Liver (tissue), 10 donors: ENCODE measurements at places on chromosomes 2 and 18.

DNA sequence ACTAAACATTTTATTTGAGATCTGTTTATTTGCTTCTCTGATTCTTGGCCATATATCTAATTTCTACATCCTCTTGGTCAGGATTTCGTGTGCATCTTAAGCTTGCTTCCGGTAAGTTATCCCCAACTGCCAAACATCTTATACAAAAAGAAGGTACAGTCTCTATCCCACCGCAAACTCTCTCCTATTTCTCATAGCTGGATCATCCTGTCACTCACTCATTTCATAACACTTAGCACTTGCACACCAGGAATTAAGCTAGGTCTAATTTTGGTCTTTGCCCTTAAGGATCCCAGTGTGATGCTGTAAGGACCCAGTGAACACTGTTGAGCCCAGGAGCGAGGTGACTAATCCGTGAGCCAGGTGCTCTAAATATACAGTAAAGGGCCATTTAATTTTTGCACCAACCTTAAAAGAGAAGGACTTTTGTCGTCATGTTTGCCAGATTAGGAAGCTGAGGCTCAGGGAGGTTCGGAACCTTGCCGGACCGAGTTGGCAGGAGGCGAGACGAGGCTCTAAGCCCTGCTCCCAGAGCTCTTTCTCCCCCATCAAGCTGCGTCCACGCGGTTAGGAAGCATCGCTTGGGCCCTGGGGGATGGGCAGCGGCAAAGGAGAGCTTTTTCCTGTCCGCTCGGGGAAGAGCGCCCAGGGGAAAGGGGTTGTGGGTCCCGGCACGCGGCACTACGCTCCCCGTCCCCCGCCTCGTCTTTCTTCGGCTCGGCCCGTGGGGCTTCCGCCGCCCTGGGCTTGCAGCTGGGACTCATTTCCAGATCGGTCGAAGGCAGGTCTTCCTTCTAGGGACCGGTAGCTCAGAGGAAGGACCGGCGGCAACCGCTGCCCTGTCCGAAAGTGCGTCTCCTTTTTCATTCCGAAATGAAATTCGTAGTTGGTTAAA, 4.1 kb upstream of the ITPRIPL1 start:
- no peaks in the 10 kb centered on the region for H3K36me3 ChIP-seq
- H3K27me3 ChIP-seq = no peaks in the 10 kb centered on the region
- DNase-seq = no peak
- peak overlapping the region; percentile 38 for H3K4me3 ChIP-seq
- no peak overlapping the region for H3K27ac ChIP-seq

DNA sequence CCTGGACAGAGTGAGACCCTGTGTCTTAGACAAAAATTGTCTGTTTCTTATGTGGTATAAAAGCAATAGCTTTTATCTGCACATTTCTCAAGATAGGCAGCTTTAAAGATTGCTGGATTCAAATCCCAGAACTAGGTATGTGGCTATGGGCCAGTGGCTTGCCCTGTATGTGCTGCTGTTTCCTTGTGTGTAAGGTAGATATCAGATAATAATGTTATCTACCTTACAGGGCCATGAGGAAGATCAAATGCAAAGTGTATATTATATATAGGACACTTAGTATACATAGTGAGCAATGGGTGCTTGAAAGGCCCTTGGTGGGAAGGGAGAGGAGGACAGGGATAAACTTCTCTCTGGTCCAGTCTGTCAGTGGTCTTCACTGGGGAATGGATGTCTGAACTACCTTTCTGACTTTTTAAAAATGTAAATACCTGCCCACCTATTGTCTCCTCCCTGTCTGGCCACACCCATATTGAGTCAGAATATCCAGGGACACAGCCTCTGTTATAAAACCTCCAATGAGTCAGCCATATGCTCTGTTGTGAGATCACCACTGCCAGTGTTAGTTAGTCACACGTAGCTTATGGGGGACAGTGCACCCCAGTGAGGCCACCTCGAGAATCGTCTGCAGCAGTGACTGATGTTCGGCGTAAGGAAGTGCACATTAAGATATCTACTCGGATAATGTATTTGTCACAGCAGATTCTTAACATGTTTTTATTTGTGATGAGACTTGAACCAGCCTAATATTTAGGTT, 383.4 kb downstream of the PTPRM start:
- H3K36me3 ChIP-seq = no peaks in the 10 kb centered on the region
- H3K27me3 ChIP-seq = no peaks in the 10 kb centered on the region
- DNase-seq = no peak
- H3K4me3 ChIP-seq = no peak overlapping the region

GRCh38 chr18:37544217-37544616, 21.4 kb downstream of the CELF4 start:
- no peaks in the 10 kb centered on the region for H3K4me1 ChIP-seq
- no peak for DNase-seq
- H3K36me3 ChIP-seq = no peaks in the 10 kb centered on the region
- no peaks in the 10 kb centered on the region for H3K27me3 ChIP-seq

DNA sequence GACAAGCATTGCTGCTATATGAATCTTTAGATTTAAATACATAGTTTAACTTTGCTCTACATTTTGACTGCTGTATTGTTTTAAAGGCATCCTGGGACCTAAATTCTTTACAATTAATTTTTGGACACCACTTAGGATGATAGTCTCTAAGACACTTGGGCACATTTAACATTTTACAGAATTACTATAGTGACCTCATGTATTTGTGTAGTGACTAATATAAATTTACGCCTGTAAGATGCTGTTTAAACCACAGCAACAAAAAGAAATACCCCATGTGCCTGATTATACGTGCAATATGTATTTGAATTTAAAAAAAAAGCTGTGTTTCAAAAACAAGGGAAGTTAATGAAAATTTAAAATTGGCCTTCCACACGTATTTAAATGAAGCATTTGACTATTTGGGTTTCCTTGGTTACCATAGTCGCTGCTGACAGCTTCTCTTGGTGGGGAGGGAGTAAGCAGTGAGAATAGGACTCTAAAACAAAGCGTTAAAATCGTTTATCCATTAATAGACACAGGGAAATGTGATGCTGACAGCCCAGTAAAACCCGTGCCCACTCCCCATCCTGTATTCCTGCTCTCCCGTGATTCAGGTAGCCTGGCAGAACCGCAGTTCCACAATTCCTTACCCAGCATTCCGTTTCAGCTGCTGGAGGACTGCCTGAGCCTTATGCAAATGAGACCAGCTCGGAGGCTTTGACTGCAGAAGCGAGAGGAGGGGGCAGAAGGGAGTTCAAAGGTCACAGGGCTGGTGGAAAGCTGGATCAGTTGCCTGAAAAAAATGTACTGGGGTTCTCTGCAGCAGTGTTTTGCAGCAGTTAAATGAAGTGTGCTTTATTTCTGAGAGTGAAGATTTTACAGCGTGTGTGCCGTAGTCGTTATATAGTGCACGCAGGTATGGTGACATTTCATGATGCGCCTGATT, 104.3 kb downstream of the CSRNP3 start:
- peak; percentile 49 for DNase-seq
- H3K4me1 ChIP-seq = peaks cover 15% of the 10 kb centered on the region
- no peaks in the 10 kb centered on the region for H3K27me3 ChIP-seq
- no peak overlapping the region for H3K27ac ChIP-seq
- H3K36me3 ChIP-seq = no peaks in the 10 kb centered on the region

DNA sequence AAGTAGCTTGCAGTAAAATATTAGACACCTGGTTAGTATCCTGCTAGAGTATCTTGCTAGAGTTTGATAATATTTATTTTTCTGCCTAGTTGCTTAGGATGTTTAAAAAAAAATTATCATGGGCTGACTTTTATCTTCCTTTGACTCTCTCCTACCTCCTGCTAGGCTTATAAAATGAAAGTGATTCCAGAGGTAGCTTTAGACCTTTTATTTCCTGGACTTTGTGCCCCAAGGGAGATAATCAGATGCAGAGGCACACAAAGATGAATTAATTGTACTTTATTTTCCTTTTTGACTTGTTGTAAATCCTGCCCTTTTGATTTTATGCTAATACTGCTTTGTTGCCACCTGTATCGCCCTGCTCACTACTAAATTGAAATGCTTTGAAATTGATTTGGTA, 130.7 kb downstream of the WDSUB1 start:
- no peak overlapping the region for H3K27ac ChIP-seq
- peaks cover 26% of the 10 kb centered on the region for H3K4me1 ChIP-seq
- DNase-seq = no peak
- H3K4me3 ChIP-seq = no peak overlapping the region

- H3K27ac ChIP-seq = no peak overlapping the region
- no peak for DNase-seq
- H3K4me1 ChIP-seq = peaks cover 8% of the 10 kb centered on the region
These were observed 10.7 kb upstream of the CASP10 start for GRCh38 chr2:201172279-201172678.

GRCh38 chr2:16513626-16514025, 152.0 kb downstream of the CYRIA start:
- no peak overlapping the region for H3K27ac ChIP-seq
- no peak for DNase-seq
- H3K4me1 ChIP-seq = no peaks in the 10 kb centered on the region
- peaks cover 3% of the 10 kb centered on the region for H3K27me3 ChIP-seq
- no peaks in the 10 kb centered on the region for H3K36me3 ChIP-seq
- H3K4me3 ChIP-seq = no peak overlapping the region

GRCh38 chr2:68800027-68800401, 65.4 kb downstream of the ARHGAP25 start:
- DNase-seq = no peak
- H3K4me3 ChIP-seq = no peak overlapping the region
- no peaks in the 10 kb centered on the region for H3K27me3 ChIP-seq
- no peak overlapping the region for H3K27ac ChIP-seq
- H3K4me1 ChIP-seq = no peaks in the 10 kb centered on the region

DNA sequence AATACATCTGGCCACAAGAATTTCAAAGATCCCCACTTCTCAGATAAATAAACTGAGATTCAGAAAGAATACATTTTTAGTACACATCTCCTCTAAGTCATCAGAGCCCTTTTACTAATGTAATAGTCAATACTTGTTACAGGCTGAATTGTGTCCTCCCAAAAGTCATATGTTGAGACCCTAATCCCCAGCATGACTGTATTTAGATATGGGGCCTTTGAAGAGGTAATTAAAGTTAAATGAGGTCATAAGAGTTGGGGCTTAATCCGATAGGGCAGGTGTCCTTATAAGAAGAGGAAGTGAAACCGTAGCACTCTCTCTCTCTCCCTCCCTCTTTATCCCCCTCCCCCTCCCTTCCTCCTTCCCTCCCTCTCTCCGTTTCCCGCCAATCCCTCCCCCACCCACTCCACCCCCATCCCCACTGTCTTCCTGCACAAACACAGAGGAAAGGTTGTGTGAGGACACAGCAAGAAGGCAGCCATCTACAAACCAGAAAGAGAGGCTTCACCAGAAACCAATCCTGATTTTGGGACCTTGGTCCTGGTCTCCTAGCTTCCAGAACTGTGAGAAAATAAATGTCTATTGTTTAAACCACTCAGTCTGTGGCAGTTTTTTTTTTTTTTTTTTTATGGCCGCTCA, 66.6 kb upstream of the ZNF397 start:
- no peak overlapping the region for H3K4me3 ChIP-seq
- no peaks in the 10 kb centered on the region for H3K36me3 ChIP-seq
- no peak overlapping the region for H3K27ac ChIP-seq
- peaks cover 21% of the 10 kb centered on the region for H3K4me1 ChIP-seq
- H3K27me3 ChIP-seq = no peaks in the 10 kb centered on the region

GRCh38 chr2:12083713-12084419, 337.4 kb downstream of the LPIN1 start:
- H3K27ac ChIP-seq = no peak overlapping the region
- no peak overlapping the region for H3K4me3 ChIP-seq
- H3K36me3 ChIP-seq = no peaks in the 10 kb centered on the region
- DNase-seq = no peak
- no peaks in the 10 kb centered on the region for H3K27me3 ChIP-seq

GRCh38 chr2:101841679-101842327, 144.3 kb downstream of the MAP4K4 start:
- H3K4me3 ChIP-seq = no peak overlapping the region
- peaks cover 15% of the 10 kb centered on the region for H3K4me1 ChIP-seq
- DNase-seq = no peak
- H3K36me3 ChIP-seq = peaks cover 41% of the 10 kb centered on the region
- H3K27me3 ChIP-seq = no peaks in the 10 kb centered on the region

DNA sequence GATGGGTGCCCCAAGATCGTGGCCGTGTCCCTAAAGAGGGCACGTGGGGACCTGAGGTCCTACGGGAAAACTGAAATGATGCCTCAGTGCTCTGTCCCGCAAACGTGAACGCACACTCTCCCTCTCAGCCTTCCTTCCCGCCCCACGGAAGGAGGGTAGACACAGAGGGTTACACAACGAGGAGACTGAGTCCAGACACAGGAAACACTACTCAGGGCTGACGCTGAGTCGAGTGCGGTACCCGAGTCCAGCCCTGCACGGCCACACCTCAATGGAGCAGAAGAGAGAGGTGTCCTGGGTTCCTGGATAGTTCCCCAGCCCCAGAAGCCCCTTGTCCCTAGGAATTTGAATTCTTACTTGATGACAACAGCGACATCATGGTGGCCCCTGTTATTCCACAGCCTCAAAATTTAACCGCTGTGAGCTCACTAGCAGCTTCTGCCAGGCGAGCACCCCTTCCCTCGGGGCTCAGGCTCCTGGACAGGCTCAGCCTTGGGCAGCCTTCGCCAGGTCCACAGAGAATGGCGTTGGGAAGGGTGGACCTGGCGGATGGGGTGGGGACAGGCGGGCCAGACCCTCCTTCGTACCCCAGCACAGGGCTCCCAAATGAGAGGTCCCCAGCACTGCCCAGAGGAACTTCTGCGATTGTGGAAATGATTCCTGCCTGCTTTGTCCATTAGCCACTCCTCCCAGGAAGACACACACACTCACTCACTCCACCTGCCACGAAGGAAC, 980 bp upstream of the RNPEPL1 start:
- DNase-seq = no peak
- H3K36me3 ChIP-seq = no peaks in the 10 kb centered on the region
- H3K27me3 ChIP-seq = no peaks in the 10 kb centered on the region

DNA sequence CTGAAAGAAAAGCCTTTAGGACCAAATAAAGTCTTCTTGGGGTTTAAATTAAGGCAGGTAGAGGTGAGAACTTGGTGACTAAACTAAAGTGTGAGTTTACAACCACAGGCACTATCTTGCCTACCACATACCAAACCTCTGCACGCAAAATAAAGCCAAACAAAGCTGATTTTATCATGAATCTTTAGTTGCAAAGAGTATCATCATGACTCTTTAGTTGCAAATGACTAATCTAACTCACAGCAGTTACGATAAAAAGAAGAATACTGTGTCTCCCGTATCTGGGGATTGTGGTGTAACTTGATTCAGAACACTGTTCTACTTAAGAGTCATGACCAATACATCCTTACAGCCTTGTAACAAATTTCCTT, 11.2 kb downstream of the CFAP210 start:
- no peak overlapping the region for H3K4me3 ChIP-seq
- no peaks in the 10 kb centered on the region for H3K27me3 ChIP-seq
- peak overlapping the region; percentile 90 for H3K27ac ChIP-seq

DNA sequence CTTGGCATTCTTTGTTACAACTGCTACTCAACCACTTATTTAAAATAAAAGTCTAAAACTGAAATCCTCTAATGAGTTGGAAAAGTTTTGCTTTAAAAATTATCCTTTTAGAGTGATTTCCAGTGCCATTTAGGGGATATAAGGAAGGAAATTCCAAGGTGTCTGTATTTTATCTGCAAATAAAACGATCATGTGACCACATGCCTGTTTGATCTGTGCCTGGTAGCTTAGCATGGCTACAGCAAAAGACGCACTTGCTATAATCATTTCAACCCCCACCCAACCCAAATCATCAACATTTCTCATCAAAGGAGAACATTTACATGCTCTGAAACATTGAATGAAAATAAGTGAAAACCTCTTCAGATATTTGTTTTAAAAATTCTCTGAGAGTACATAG, 615.1 kb downstream of the IRS1 start:
- no peaks in the 10 kb centered on the region for H3K27me3 ChIP-seq
- H3K36me3 ChIP-seq = no peaks in the 10 kb centered on the region
- H3K4me3 ChIP-seq = no peak overlapping the region

- H3K27ac ChIP-seq = no peak overlapping the region
- no peaks in the 10 kb centered on the region for H3K36me3 ChIP-seq
- H3K4me3 ChIP-seq = no peak overlapping the region
- peaks cover 4% of the 10 kb centered on the region for H3K4me1 ChIP-seq
- no peaks in the 10 kb centered on the region for H3K27me3 ChIP-seq
These were observed 200.4 kb downstream of the INO80D start for GRCh38 chr2:205885492-205886099.
